SJSA1 (cell line): ENCODE measurements at places on chromosomes 12 and 14.

- no peak for DNase-seq
Observed at GRCh38 chr12:52437508-52437907, 3.3 kb upstream of the KRT75 start.

- DNase-seq: no peak
Observed at GRCh38 chr12:9756170-9756569, 4.5 kb downstream of the CD69 start.

- peak; percentile 74 for DNase-seq
Observed at GRCh38 chr12:2277492-2278155, 224.8 kb downstream of the CACNA1C start.

DNA sequence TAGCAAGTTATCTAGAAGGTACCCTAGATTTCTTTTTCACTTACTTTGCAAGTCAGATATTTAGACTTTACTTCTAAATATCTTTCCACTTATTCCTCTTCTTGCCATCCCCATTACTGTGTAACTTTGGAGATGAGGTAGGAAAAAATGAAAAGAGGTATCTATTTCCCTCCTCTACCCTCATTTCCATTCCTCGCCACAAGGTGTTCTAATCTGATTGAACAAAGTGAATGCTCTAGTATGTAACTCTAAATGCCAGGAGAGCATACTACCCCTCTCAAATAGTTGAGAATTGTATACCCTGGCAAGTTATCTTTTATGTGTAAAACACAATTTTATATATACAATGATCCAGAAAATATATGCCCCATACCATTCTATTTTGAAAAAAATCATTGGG is 1.7 kb upstream of the LDHB start:
- no peak for DNase-seq

DNA sequence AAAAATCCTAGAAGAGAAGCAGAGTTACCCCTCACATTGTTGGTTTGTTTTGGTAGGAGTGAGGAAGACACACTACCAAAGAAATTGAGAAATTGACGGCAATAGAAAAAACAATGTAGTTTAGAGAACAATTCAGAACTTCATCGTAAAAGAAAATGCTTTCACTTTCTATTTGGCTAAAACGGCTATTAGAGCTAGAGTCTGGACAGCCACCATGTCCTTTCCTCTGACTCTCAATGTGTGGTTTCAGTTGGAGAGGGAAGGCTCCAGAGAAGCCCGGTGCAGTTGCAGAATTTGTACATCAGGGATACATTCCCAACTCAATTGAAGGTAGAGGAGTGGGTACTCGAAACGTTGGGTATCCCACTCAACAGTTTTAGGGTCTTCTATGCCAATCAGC is 535.3 kb downstream of the GALC start:
- no peak for DNase-seq

DNA sequence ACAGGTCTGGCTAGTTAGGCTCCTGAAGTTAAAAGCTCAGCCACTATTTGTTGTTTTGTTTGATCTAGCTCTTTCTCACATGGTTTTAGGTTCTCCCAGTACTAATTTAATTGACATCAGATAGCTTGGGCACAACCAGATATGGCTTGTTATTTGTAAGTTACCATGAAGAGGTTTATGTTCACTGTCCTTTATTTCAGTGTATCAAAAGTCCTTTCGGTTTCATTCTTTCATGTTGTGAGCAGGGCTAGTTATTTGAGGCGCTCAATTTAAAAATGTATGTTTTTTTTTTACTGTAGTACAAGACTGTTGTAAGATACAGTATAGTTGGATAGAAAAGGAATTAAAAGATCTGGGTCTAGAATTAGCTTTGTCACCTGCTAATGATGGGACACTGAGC is 7.0 kb downstream of the GPX2 start:
- no peak for DNase-seq

- no peak for DNase-seq
Observed at GRCh38 chr12:12442548-12443071, 85.7 kb downstream of the BORCS5 start.

DNA sequence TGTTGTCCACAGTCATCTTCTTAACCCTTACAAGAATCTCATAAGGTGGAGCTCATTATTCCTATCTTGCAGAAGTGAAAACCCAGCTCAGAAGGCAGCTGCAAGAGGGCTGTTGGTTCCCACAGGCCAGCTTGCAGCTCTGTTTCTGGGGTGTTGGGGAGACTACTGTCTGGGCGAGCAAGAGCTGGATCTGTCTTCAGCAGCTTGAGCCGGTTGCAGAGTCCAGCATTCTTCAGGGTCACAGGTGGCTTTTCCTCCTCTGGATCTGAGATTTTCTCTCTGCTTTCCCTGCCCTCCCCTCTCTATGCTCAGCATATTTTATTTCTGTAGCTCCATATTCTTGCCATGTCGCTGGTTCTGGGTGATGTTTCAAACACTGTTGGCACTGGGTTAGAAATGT is 87.4 kb downstream of the PAPOLA start:
- no peak for DNase-seq

DNA sequence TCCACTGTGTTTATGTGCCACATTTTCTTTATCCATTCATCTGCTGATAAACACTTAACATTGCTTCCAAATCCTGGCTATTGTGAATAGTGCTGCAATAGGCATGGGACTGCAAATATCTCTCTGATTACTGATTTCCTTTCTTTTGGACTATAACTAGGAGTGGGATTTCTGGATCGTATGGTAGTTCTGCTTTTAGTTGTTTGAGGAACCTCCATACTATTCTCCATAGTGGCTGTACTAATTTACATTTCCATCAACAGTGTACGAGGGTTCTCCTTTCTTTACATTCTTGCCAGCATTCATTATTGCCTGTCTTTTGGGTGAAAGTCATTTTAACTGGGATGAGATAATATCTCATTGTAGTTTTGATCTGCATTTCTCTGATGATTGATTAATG is 47.6 kb downstream of the TAOK3 start:
- no peak for DNase-seq

DNA sequence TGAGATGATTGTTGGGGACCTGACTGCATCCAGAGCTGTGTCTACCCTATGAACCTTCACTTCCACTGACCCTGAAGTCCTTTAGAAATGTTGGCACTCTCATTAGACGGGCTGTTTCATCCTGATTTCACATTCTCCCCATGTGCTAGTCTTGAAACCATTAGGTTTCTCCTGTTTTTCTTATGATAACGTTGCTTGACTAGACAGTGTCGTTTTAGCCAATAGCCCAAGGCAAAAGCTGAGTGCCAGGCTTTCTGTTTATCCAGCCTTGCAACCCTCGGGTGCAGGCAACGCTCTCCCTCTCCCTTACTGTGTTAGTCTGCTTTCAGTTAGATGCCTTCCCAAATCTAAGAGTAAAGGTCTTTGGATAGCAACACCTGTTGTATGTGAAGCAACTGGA is 30.1 kb downstream of the DACT1 start:
- no peak for DNase-seq

GRCh38 chr12:107581619-107582015 is 104.0 kb upstream of the PWP1 start:
- DNase-seq: no peak

DNA sequence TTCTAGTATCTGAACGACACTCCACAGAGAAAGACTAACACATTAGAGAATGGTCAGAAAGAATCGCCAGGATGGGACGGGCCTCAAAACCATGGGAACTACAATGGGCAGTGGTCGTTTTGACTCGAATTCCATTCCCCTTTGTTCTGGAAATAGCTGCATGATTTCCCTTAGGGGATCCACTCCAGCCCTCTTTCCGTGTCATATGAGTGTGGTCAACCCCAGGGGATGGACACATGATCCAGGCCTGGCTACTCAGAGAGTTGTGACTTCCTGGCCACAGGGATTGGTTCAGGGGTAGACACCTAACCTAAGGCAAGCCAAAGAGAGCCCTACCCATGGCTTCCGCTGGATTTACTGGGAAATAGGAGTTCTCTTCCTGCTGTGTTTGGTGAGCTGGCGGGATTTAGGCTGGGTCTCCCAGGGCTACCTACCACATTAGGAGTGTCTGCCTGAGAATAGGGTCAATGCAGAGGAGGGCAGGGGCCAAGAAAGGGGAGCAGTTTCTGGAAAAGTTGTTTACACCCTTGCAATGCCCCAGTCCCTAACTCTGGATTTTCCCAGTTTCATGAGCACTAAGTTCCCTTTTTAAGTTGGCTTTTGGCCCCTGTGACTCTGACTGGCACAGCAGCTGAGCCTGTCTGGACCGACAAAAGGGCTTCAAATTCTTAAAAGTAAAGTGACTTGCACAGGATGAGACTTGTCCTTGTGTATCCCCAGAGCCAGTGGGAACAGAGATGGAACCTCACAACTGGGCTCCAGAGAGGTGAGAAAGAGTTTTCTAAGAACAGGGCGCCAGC is 28.1 kb upstream of the GPATCH2L start:
- no peak for DNase-seq

GRCh38 chr14:70791971-70792370 is 17.3 kb downstream of the MAP3K9 start:
- DNase-seq: no peak

GRCh38 chr14:74562515-74563232 is 49.4 kb downstream of the LTBP2 start:
- no peak for DNase-seq

DNA sequence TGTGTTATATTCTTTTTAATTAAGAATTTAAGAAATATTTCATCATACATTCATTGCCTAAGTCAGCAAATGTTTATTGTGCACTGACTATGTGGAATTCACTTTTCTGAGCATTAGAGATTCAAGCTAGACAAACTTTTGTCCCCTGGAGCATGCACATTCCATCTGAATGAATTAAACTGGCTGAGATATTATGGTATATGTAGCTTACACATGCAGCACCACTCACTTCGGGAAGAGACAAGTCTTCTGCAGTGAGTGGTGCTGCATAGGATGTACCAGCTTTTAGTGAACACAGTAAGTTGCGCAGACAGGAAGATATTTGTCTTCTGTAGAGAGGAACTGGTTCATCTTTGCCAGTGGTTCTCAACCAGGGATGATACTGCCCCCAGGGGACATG is 318.4 kb downstream of the SYT1 start:
- no peak for DNase-seq

GRCh38 chr12:27802511-27802910 is 22.5 kb upstream of the MANSC4 start:
- no peak for DNase-seq

DNA sequence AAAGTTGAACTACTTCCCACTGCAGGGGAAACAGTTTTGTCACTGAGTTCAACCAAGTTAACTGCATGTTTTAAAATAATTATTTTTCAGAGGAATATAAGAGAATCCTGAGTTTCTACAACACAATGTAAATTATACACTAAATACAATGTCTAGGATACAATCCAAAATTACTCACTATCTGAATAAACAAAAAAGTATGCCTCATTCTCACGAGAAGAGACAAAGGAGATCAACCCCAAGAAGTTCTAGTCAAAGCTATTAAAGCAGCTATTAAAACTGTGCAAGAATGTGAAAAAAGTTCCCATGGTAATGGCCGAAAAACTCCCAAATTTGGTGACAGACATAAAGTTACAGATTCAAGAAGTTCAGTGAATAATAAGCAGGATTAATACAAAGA is 8.8 kb upstream of the KCNK13 start:
- no peak for DNase-seq

DNA sequence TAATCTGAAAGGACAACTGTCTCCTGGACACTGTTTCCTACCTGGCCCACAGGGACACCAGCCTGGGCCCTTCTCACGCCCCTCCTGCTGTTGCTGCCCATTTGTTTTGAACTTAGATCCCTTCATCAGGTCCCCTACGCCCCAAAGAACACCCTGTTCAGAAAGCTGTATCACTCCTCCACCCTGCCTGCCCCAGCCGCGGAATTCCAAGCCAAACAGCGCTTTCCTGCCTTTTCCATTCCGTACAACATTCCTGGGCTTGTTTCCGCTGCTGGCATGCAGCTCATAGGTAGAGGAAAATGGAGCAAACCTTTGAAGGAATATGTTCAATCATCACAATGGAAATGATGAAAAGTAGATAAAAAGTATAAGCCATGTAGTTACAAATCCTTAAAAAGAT is 12.8 kb upstream of the GSG1 start:
- DNase-seq: no peak

- peak; percentile 85 for DNase-seq
Observed at GRCh38 chr12:124680863-124681778, 113.7 kb upstream of the NCOR2 start.

GRCh38 chr14:25658988-25659387 is 609.0 kb upstream of the STXBP6 start:
- DNase-seq: no peak

- no peak for DNase-seq
Observed at GRCh38 chr12:51759175-51759574, 89.3 kb downstream of the FIGNL2 start.

- DNase-seq: no peak
Observed at GRCh38 chr12:15522574-15523187, 200.4 kb downstream of the PTPRO start.

- no peak for DNase-seq
Observed at GRCh38 chr12:105840384-105840783, 298.4 kb downstream of the NUAK1 start.

DNA sequence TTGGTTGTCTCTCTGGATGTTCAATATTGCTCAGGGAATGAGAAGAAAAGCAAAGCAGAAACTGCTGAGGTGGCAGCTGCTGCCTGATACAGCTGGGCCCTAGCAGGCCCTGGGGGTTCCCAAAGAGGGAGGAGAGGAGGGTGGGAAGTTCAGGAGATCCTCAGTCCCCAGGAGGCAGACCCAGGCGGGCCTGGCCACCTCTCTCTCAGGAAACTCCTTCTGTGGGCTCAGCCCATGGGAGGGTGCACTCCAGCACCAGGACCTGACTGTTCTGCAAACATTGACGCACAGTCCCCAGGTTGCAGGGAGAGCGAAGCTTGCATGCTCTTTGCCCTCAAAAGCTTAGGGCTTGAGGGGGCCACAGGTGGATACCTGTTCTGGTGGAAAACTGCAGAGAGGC is 29.6 kb downstream of the IRF2BPL start:
- DNase-seq: no peak

- DNase-seq: no peak
Observed at GRCh38 chr12:13067322-13067721, 23.1 kb downstream of the FAM234B start.

DNA sequence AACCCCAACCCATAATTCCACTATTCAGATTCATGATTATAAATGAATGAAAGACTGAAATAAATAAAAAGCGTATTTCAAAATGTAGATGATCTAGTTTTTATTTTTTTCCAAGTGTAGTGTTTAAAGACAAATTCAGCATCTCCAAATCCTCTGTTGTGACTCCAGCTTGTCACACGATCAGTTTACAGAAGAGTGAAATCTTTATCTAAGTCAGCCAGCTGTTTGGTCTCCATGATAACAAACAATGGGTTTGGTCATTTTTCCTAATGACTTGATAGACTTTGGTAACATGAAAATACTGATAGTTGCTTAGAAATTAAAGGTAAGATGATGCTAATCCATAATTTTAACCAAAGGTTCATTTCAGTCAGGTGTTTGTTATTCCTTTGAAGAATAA is 114.5 kb upstream of the RASSF8 start:
- DNase-seq: no peak

GRCh38 chr12:3928538-3929184 is 55.5 kb upstream of the PARP11 start:
- peak; percentile 24 for DNase-seq

GRCh38 chr12:78470354-78471195 is 394.0 kb upstream of the SYT1 start:
- peak; percentile 38 for DNase-seq

GRCh38 chr12:101761350-101761749 is 22.1 kb upstream of the SYCP3 start:
- no peak for DNase-seq

GRCh38 chr12:24255920-24256665 is 306.6 kb upstream of the SOX5 start:
- DNase-seq: no peak

- DNase-seq: no peak
Observed at GRCh38 chr12:41108032-41108431, 80.1 kb upstream of the PDZRN4 start.
